ENCODE measurements at places on chromosomes 4 and X. TPM values are rescaled to one million over a fixed set of nuclear protein-coding genes. Genes with fewer than 3 reads are reported as not detected.

- DNase-seq = no peak
These were observed 55.0 kb downstream of the PAPSS1 start for GRCh38 chr4:107665001-107665400.

- no peak for DNase-seq
These were observed 98.3 kb upstream of the MAOA start for GRCh38 chrX:43557792-43558191.

DNA sequence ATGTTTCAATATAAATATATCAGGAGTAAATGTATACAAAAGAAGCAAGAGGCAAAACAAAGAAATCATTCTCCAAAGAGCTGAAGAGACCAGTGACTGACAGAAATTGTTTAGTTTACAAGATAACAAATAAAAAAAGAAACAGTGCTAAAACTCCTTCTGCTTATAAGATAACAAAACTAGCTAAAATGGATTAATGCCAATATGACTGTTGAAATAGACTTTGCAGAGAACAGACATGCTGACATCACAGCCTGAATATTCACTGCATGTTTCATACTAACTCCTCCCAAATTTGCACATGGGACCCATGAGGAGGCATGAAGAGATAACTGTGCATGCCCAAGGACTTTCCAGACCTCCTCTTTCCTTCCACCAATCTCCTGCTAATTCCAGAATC lies 6.2 kb upstream of the GABRA4 start:
- DNase-seq = no peak

Gene LSM6
- 26.6 TPM for total RNA-seq

DNA sequence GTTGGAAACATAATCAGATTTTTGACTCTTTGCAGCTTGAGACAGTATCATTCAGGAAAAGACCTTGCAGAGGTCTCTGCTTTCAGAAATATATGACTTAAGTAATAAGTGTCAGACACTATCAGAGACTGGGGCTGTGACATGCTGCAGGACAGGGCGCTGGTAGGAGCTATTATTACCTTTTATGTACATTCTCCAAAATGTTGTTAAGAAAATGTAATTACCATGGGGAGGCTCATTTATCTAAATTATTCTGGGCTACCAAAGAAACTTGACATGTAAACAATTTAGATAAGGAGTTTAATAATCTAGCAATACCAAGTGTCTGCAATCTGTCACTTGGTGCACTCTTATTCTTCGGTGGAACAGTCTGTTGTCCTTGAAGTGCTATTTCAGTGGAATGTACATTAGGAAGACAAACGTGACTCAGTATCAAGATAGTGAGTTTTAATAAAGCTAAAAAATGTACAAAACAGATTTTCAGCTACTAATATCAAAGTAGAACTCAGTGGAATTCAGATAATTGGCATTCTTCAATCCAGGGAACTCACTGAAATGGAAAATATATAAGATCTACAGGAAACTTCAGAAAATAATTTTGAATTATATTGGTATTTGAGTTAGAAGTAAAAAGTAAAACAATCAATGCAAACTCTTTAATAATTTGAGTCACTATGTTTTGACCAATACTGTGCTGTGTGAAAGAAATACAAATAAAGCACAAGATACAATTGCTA lies 214.5 kb downstream of the KCNIP4 start:
- DNase-seq = no peak

GRCh38 chrX:17680732-17681413 lies 56.4 kb upstream of the SCML1 start:
- DNase-seq = no peak

Gene POU3F4
- total RNA-seq = 0.06 TPM

DNA sequence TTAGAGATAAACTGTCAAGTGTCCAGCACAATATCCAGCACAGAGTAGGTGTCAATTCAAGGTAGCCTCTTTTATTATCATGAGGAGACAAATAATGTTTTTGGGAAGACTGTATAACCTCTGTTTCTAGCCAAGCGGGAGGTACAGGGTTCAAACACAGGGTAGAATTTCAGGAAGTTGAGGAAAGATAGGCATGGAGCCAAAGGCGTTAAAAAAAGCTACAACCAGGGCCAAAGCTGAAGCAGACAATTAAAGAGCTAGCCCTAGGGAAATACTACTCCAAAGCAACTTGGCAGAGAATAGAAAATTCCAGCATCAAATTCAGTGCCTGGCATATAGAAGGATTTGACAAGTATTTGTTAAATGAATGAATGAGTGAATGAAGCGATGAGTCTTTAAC lies 40.0 kb upstream of the CASK start:
- DNase-seq = no peak

GRCh38 chr4:89617317-89617716 lies 219.6 kb downstream of the SNCA start:
- no peak for DNase-seq

DNA sequence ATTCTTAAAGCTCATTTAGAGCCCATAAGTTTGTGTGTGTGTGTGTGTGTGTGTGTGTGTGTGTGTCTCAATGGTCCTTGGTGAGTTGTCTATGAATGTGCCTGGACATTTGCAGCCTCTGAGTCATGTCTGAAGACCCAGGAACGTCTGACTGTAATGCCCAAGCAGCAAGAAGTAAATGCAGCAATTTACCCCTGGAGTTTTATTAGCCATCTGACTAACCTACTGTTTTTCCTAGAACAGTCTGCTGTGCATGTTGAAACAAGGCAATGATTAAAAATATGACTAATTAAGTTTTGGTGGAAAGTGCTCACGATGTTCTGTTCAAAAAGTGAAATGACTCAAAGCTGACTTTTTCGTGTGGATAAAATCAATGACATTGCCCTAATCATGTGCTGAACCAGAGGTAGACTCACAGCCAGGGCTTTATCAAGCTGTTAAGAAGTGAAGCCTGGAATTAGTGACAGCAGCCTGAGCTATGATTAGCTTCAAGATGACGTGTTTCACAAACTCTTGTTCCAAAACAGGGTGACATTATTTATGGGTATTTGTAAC lies 201.6 kb downstream of the CPE start:
- DNase-seq = no peak

DNA sequence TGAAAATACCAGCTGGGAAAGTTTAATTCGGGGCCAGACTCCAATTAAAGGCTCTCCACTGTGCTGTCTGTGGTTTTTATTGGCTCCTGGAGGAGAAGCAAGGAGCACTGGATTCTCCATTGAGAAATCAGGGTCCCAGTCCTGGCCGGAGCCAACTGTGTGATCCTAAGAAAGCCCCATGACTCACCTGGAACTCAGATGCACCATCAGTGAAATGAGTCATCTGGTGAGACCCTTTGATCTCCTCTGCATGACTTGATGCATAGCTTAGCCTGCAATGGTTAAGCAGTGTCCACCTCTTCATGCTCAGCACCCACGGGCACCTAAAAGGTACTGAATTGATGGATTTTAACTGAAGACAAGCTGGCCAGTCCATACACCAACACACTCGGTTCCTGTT lies 119.2 kb upstream of the VCX3B start:
- DNase-seq = no peak

GRCh38 chr4:118682928-118683327 lies 2.3 kb upstream of the METTL14 start:
- no peak for DNase-seq

Gene ETDA
- not detected for total RNA-seq

DNA sequence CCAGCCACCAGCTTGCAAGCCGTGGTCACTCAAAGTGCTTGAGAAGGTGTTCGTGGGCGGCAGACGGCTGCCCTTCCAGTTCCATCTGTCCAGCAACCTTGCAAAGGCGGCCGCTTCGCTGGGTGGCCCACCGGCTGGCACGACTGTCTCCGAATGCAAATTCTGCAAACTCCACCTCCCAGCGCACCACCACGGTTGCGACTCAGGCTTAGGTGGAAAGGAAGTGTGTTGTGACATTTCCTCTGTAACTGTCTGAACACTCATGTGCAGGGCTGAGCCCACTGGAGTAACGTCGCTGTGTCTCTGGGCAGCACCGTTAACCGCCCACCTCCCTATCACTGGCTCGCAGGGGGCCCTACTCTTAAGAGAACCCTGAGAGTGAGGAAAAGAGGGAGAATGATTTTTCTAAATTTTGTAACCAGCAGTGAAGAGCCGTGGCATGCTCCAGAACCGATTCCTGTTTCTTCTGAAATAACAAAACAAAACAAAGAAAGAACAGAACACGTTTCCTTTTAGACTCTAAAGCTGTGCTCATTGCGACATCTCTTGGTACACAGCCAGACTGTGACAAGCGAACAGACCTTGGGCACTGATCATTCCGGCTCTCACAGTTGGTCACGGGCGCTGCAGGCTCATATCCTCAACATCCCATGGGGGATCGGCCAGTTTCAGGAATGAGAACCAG lies at the start of gene P2RY8:
TSS of gene P2RY8 (minus strand) at position 155 of the 685 bp plus-strand sequence. CDS start 70,627 bp downstream, outside the sequence.
- no peak for DNase-seq
